ENCODE measurements at places on chromosomes 7 and 10. TPM values are rescaled to one million over a fixed set of nuclear protein-coding genes. Genes with fewer than 3 reads are reported as not detected.

DNA sequence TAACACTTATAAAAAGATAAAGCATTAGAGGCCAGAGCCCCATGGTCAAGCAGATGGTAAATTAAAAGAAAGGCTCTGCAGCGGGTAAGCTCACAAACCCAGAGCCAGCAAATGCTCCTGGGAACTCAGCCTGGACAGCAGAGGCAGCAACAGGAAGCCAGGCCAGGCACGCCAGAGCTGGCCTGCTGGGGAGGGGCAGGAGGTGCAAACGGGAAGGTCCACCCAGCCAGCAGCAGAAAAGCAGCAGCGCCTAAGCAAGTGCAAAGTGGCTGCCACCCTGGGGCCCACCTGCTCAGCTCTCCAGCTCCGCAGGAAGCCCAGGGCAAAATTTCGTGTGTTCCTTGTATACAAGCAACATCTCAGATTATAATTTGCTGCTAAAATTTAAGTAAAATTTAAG, 82.7 kb upstream of the GPR22 start:
- H3K27ac ChIP-seq: no peak overlapping the region
- H3K4me1 ChIP-seq: peaks cover 3% of the 10 kb centered on the region
- H3K27me3 ChIP-seq: no peaks in the 10 kb centered on the region
- H3K36me3 ChIP-seq: peaks cover 6% of the 10 kb centered on the region

OPN4 gene
- not detected for total RNA-seq

GRCh38 chr7:112439476-112439875, 10.8 kb upstream of the IFRD1 start:
- H3K27ac ChIP-seq: no peak overlapping the region
- no peaks in the 10 kb centered on the region for H3K36me3 ChIP-seq
- H3K4me3 ChIP-seq: no peak overlapping the region
- H3K27me3 ChIP-seq: peaks cover 2% of the 10 kb centered on the region
- DNase-seq: no peak
- no peaks in the 10 kb centered on the region for H3K4me1 ChIP-seq

- H3K27ac ChIP-seq: no peak overlapping the region
- no peaks in the 10 kb centered on the region for H3K27me3 ChIP-seq
- H3K36me3 ChIP-seq: no peaks in the 10 kb centered on the region
- H3K4me3 ChIP-seq: no peak overlapping the region
These were observed 183.4 kb downstream of the ELFN1 start for GRCh38 chr7:1853431-1853985.

DNA sequence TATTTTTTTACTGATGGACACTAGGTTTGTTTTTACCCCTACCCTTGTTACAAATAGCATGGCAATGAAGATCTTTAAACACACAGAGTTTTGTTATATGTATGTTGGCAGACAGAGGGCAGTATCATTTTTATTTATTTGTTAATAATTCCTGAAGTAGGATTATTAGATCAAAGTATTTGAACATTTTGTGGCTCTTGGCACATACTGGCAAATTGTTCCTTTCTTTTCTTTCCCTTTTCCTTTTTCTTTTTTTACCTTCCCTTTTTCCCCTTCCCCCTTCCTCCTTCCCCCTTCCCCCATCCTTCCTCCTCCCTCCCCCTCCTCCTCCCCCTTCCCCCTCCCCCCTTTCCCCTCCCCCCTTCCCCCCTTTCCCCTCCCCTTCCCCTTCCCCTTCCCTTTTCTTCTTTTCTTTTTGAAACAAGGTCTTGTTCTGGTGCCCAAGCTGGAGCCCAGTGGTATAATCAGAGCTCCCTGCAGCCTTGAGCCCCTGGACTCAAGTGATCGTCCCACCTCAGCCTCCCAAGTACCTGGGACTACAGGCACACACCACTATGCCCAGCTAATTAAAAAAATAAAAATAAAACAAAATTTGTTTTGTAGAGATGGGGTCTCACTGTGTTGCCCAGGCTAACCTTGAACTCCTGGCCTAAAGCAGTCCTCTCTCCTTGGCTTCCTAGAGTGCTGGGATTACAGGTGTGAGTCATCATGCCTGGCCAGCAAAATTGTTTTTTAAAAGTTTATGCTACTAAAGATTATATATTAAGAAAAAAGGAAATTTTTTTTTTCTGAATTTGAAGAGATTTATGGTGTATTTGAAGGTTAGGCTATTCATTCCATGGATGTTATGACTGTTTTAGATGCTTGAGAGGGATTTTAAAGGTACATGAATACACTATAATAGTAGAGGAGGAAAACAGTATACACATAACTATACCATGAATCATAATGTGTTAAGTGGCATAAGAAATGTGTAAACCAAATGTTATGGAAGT, 39.3 kb downstream of the SEPTIN7 start:
- H3K27ac ChIP-seq: no peak overlapping the region
- no peak overlapping the region for H3K4me3 ChIP-seq
- H3K4me1 ChIP-seq: peaks cover 39% of the 10 kb centered on the region
- H3K27me3 ChIP-seq: no peaks in the 10 kb centered on the region

- peaks cover 41% of the 10 kb centered on the region for H3K4me1 ChIP-seq
- H3K36me3 ChIP-seq: no peaks in the 10 kb centered on the region
- H3K4me3 ChIP-seq: no peak overlapping the region
- no peaks in the 10 kb centered on the region for H3K27me3 ChIP-seq
These were observed 11.0 kb upstream of the TRIM8 start for GRCh38 chr10:102633287-102633686.
